CD4-positive, alpha-beta T cell treated with Interferon gamma for 1 hour (primary cell): ENCODE measurements at places on chromosomes 16 and 17.
A peak's percentile ranks its signal among the peaks of the same experiment; 100 is the strongest.

DNA sequence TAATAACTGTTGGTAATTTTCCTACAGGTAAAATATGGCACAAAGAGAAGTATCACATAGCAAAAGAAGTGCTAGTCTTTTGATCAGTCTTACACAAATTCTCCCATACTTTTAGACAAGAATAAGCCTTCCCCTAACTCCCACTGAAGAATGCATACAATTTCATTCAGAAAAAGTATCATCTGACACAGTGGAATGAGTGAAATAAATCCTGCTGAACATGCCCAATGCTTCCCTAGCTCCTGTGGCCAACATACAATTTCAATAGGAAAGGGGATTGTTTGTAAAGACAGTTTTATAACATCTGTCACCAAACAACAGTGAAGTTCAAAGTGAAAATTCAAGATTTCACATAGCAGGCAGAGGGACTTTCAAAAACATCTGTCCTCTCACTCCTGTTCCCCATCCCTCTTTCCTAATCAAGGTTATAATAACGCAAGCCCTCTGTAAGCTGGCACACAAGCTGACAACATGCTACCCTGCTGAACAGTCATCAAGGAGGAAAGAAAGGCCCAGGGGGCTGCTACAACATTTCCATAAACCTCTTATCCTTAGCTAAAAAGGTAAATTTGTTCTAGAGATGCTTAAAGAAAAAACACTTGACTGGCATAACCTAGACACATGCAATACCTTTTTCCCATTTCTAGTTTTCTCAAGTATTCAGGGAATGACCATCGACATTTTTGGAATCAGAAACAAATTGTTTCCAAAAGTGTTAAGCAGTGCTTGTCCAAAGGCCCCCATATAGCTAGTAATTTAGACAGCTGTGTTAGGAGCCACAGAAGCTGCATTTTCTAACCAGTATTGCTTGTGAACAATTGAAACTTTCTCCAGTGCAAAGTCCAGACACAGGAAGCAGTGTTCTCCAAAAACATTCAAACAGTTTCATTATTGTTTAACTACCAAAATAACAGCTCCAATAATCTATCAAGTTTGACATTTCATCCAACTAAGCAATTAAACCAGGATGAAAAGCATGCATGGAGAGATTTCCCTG is 11.5 kb upstream of the RFFL start:
- DNase-seq = no peak

GRCh38 chr16:85440744-85441143 is 172.4 kb upstream of the GSE1 start:
- DNase-seq = no peak

GRCh38 chr16:2092256-2092620 is 43.5 kb downstream of the PKD1 start:
- no peak for DNase-seq

GRCh38 chr16:53131363-53132071 is 76.7 kb downstream of the CHD9 start:
- DNase-seq = peak; percentile 44

DNA sequence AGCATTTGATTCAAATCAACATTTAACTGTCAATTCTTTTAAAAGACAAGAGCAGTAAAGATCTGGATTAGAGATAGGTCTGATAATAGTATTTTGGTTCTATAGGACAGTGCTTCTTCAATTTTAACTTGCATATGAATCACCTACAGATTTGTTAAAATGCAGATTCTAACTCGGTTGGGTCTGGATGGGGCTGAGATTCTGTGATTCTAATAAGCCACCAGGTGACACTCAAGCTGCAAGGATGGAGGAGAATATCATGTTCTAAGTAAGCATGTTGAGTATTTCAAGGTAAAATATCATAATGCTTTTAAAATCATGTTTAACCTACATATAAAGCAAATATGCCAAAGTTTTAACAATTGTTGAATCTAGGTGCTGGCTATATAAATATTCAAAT is 15.8 kb downstream of the TSPOAP1 start:
- DNase-seq = no peak

GRCh38 chr17:53628011-53628410 is 194.7 kb upstream of the KIF2B start:
- no peak for DNase-seq

- no peak for DNase-seq
These were observed 53.2 kb upstream of the TNRC6C start for GRCh38 chr17:77905266-77905665.

GRCh38 chr16:70434484-70435260 is 4.2 kb downstream of the ST3GAL2 start:
- DNase-seq = no peak

- DNase-seq = peak; percentile 73
These were observed 4.5 kb upstream of the ITGAX start for GRCh38 chr16:31350275-31351005.

- DNase-seq = no peak
These were observed 132.4 kb upstream of the CHMP6 start for GRCh38 chr17:80859002-80859941.

DNA sequence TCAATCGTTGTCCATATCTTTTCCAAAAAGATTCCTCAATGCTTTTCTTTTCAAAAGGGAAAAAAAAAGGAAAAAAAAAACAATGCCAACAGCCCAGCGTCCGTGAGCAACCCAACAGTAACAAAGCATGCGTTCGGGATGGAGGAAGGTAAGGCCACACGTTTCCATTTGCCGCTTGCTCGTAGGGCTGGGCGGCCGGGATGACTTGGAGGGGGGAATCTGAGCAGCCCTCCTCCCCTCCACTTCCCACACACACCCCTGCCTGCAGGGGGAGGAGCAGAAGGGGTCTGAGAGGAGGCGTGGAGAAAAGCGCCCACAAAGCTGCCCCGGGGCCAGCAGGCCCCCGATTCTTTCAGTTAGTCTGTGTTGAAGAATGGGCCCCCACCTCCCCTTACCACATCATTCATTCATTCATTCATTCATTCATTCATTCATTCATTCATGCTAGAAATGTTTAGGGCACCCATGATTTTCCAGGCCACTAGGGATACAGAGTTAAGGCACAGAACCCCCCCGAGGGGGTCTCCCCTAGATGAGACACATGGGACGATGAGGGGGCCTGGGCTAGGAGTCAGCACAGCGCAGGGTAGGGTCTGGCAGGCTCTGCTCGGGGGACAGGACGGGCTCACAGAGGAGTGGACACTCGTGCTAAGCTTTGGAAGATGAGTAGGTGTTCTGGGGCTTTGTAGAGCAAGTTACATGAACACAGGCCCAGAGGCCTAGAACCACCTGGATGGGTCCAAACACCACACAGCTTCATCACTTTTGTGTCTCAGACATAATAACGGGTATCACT is 10.9 kb upstream of the TBX2 start:
- no peak for DNase-seq

GRCh38 chr17:34756637-34757021 is 177.2 kb downstream of the TMEM132E start:
- no peak for DNase-seq

DNA sequence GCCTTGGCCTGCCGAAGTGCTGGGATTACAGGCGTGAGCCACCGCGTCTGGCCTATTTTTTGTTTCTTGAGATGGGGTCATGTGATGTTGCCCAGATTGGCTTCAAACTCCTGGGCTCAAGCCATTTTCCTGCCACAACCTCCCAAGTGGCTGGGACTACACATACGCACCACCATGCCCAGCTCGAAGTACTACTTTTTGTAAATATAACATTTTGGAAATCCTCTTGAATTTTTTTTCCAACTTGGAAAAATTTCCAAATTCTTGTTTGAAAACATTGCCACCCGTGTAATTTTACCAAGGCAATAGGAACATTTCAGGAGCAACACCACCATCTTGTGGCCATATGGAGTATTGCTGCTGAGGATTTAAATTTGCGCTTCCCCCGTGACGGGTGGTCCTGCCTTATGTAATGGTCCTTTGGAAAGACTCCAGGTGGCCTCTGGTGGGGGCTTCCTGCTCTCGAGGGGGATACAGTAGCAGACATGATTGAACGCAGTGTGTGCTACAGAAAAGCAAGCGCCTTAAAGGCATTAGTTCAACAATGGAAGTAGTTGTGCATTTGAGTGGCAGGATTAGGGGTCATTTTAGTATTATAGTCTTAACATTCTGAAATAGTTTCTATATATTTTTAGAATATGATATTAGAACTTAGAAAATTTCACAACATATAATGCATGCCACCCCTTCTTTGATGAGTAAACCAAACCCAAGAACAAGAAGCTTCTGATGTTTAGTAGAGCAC is 8.0 kb downstream of the FLYWCH1 start:
- peak; percentile 42 for DNase-seq

GRCh38 chr17:79565606-79566250 is 45.1 kb downstream of the RBFOX3 start:
- DNase-seq = no peak

DNA sequence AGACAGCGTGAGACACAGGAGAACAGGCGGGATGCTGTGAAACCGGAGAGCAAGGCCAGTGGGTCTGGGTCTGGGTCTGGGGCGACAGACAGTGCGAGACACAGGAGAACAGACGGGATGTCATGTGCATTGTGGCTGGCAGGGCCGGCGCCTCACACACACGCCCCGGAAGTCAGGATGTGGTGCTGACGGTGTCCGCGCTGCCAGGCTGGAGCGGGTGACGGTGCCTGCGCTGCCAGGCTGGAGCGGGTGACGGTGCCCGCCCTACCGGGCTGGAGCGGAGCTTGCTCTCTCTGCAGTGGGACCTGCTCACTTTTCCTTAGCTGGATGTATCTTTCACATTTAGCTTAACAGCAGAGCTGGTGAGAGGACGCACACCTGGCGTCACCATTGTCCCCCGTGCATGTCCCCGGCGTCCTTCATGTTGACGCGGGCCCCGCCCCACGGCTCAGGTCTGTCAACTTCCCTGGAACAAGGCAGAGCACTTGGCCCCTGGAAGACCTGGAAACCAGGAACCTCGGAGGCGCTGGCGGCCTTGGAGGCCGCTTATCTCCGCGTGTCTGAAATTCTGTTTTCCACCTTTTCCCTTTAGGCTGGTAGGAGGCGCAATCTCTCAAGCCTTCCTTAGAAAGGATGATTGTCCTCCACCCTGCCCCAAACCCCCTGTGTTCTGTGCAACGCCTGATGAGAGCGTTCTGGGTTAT is 43.0 kb upstream of the ZNF750 start:
- DNase-seq = peak; percentile 87

DNA sequence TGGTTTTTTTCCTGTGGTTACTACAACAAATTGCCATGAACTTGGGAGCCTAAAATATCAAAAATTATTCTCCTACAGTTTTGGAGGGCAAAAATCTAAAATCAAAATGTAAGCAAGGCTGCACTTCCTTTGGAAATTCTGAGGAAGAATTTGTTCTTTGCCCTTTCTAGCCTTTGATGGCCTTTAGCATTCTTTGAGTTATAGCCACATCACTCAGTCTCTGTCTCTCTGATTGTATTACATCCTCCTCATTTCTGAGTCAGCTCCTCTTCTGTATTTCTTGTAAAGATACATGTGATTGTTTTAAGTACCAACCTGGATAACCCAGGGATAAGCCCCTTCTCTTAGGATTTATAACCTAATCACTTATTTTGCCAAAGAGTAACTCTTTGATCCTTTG is 282.0 kb downstream of the BCAS3 start:
- no peak for DNase-seq

DNA sequence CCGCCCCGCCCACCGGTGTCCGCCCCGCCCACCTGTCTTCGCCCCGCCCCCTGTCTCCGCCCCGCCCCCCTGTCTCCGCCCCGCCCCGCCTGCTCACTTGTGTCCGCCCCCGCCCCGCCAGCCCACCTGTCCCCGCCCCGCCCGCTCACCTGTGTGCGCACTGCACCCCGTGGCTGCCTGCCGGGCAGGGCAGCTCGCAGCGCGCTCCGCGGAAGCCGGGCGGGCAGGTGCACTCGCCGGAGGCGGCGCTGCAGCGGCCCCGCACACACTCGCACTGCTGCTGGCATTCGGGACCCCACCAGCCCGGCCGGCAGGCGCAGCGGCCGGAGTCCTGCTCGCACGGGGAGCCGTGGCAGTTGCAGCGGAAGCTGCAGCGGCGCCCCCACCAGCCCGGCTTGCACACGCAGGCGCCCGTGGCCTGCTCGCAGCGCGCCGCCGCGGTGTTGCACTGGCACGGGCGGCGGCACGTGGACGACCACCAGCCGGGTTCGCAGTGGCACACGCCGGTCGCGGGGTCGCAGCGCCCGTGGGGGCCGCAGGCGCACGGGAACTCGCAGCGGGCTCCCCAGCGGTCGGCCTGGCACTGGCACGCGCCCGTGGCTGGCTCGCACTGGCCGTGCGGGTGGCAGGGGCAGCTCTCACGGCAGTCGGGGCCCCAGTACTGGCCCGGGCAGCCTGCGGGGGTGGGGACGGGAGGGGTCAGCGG is 2.1 kb downstream of the SCARF1 start:
- DNase-seq = peak; percentile 69

GRCh38 chr16:66574531-66574930 is 4.7 kb upstream of the CMTM2 start:
- no peak for DNase-seq

GRCh38 chr16:28924762-28925385 is at the start of gene RABEP2:
Gene RABEP2, minus strand, starts transcription at chr16:28925238. Its CDS starts 75 bp downstream, at chr16:28925163.
- peak; percentile 94 for DNase-seq

DNA sequence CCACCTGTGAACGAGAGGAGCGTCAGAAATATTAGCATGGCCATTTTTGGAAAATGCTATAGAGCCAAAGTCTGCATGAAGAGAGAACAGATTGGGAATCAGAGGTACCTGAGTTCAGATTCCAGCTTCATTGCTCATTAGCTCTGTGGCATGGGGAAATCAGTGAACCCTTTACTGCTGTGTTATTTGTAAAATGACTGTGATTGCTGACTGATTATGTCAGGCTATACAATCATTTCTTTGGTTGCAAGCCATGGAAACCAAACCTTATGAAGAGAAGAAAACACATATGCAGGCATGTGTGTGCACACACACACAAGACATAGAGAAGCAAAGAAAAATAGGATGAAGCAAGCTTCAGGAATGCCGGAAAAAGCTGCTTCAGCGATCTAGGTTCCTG is 101.4 kb upstream of the HSBP1 start:
- no peak for DNase-seq

DNA sequence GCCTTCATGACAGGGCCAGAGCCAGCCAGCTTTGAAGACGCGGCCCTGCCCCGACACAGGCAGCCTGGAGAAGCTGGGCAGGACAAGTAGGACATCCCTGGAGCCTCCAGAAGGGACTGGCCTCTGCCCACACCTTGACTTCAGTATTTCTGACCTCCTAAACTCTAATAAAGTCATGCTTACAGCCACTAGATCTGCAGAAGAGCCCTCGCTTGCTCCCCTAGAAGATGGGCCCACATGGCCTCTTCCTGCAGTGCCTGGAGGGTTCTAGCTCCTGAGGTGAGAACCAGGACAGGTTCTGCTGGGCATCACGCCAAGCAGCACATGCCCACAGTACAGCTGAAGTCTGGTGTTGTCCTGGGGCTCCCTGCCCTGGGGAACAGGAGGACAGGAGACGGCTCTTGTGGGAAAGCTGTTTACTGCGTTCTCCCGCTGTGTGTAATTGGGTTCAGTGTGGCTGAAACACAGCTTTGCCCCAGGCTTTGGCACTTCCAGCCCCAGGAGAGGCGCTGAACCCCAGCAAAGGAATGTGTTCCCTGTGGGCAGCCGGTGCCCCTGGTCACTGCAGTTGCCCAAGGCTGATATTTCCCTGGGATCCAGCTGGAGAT is 2.6 kb downstream of the APRT start:
- no peak for DNase-seq
